Karpas-422 (cell line): ENCODE measurements at places on chromosomes 1 and 21.
A peak's percentile ranks its signal among the peaks of the same experiment; 100 is the strongest.

DNA sequence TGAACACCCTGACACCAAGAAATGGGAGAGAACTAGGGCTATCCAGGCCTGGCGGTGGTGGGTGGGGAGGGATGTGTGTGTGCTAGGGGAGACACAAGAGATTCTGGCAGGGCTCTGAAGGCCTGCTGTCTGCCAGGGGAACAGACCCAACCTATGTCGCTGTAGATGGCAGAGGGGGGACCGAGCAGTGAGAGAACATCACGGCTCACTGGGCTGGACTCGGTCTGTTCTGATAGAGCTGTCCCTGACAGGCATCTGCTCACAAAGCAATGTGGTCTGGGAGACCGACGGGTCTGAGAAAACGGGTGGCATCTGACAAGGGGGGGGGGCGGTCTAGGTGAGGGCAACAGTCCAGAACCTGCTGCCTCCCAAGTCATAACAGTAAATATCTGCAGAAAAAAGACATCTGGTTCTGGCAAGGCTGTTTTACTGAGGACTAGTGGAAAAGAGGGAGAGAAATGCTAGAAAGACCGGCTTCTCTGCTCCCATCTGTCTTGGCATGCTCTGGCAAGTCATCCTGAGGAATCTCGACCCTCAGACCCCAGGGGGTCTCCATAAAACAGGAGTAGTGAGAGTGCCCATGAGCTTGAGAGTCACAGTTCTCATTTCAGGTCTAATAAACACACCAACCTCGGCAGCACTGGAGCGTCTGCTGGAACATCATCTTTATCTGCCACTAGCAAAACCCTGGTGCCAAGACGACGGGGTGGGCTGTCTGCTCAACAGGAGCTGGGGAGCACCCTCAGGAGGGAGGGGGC is 36.5 kb downstream of the SLC66A1 start:
- DNase-seq, result no peak

- DNase-seq, result no peak
Observed at GRCh38 chr1:202155478-202156021, 4.9 kb downstream of the PTPN7 start.

DNA sequence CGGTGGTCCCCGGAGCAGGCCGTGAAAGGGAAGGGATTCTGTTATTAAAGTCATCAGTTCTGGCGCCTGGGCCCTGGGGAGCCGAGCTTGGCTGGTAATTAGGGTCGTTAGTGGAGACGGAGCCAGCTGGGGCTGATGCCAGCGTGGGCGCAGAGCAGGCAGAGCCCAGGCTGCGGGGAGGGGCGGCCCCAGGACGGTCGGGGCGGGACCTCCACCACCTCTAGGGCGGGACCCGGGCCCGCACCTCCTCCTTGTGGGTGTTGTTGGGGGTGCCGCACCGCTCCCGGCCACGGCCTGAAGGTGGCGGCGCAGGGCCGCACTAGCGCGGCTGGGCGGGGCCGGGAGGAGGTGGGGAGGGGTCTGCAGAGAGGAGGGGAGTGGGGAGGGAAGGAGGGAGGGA is 470.6 kb downstream of the PTPRU start:
- DNase-seq, result peak; percentile 77

DNA sequence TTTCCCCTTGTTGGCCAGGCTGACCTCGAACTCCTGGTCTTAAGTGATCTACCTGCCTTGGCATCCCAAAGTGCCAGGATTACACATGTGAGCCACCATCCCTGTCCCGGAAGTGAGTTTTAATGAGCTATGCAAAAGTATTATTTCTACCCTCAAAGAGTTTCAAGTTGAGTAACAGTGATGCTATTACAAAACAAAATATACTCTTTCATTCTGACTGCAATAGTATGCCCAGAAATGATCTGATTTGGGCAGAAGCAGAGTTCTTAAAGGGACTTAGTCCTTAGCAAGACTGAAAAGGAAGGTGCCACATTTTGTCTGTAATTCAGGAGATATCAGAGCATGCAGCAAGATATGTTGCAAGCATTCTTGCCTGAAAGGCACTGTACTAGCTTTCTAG is 375.4 kb downstream of the NUF2 start:
- no peak for DNase-seq

DNA sequence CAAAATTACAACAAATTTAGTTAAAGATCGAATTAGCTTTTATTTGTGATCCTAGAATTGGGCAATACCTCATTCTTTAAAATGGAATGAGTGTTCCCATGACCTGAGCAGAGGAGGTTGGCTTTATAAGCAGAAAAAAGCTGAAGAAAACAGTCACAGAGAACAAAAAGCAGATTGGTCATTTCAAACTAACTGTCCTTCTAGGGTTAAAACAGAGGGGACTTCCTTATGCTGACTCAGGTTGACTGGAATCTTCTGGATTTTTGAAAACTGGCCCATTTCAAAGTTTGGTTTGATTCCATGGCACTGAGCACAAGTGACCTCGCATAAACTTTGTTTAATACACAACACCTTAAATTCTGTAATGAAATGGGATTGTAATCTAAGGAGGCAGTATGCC is 17.6 kb downstream of the NFASC start:
- DNase-seq, result no peak

DNA sequence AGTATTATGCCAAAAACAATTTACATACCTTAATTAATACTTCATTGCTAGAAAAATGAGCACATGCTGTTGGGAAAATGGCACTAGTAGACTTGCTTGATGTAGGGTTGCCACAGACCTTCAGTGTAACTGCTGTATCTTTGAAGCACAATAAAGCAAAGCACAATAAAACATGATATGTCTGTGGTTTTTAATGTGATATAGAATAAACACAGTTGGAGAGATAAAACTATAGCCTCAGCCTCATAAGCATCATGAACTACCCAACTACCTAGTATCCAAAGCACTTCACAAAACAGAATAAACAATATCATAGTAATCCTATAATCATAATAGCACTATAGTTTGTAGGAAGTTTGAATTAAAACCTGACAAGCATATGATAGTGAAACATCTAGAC is 143.5 kb downstream of the SYT14 start:
- DNase-seq, result no peak

GRCh38 chr1:241802863-241803262 is 45.1 kb upstream of the EXO1 start:
- no peak for DNase-seq

GRCh38 chr1:244854865-244855578 is 9.3 kb downstream of the HNRNPU start:
- peak; percentile 41 for DNase-seq

DNA sequence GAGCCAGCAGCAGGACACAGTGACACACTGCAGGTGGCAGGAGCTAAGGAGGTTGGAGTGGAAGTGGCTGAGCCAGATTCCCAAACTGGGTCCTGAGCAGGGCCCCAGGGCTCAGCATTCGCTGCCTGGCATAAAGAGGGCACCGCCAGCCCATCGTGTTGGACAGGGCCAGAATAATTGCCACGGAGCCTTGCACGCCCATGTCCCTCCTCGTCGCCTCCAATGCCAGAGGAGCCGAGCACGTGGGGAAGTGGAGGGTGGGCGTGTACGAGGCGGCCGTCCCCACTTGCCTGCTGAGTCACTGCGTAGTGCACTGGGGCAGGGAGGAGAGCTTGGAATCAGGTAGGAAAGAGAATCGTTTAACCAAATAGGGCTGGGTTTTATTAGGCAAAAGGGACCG is 26.1 kb upstream of the LRRC47 start:
- DNase-seq, result no peak

DNA sequence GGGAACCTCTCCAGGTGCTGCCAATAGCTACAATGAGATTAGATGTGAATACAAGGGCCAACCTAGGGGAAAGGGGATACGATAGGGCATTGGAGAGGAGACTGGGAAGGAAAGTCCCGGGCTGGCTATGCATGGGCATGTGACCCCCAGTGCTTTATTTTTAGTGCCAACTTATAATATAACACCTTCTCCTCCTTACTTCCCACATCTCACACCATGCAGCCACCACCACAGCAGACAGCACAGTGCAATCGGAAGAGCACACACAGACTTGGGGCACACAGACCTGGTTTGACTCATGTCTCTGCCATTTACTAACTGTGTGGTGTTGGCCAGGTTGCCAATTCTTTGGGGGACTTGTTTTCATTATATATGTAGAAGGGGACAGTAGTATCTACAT is 85.4 kb downstream of the TOMM20 start:
- DNase-seq, result no peak

- no peak for DNase-seq
Observed at GRCh38 chr1:240706150-240706935, 94.4 kb upstream of the GREM2 start.

DNA sequence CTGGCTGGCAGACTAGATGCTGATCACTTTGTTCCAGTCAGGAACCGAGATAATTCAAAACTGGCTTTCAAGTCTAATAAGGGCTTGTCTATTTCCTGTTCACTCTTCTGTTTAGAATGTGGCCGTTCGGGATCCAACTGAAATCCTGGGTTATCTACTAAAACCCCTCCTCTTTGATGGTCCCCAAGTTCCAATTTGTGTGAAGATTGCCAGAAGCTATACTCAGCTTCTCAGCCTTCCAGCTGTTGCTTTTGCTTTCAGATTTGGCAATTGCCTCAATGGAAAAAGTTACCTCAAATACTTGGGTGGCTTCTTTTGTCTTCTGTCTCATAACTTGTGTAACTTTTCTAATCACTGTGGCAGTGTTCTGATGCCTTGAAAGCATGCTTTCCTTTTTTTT is 43.7 kb downstream of the BTBD8 start:
- DNase-seq, result no peak

DNA sequence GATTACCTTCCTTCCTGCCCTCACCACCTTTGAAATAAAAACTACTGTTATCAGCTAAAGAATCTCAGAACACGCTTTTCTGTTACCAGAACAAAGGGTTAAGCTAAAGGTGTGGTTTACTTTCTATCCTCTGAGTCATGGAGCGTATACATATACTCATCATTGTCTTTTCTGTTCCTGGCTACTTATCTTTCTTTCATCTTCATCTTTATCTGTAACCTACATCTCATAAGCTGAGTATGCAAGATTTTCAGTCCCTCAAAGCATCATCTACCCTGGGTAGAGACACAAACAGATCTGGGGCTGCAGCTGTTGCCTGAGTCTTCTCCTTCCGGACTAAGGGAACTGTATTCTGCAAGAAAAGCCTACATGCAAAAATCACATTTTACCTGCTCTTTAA is 75.6 kb downstream of the LMO4 start:
- no peak for DNase-seq

DNA sequence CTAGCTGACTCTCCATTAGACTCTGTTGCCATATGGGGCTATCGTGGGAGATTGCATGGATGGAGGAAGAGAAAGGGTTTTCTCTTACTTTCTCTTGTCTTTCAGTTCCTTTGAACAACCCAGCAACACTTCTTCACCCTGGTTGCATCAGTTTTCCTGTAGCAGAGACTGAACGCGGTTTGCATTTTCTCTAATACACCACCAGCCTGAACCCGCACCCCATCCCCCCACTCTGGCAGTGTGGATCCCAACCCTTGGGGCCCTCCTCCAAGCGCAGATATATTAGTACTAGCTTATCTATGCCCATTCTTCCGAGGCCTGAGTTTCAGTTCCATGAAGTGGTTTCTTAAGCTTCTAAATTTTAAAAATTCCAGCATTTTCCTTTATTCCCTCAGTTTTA is 12.6 kb downstream of the DR1 start:
- no peak for DNase-seq

DNA sequence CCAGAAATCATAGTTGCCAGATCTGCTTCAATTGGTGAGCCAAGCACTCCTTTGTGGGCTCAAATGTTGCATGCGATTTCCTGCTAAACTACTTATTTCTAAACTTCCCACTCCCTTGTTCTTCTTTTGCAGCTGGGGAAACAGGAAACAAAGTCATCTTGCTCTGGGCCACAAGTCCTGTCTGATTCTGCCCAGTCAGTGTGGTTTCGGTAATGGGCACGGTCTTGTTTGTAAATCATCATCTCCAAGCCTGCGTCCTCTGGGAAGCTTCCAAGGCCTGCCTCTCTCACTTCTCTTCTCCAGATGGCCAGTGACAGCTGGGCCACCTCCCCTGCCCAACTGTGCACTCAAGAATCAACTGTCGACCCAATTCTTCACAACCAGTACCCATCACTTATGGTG is 4.4 kb downstream of the S100A8 start:
- DNase-seq, result no peak

- DNase-seq, result no peak
Observed at GRCh38 chr1:182329471-182329870, 62.1 kb downstream of the GLUL start.

GRCh38 chr1:180952657-180953013 is 39.9 kb downstream of the KIAA1614 start:
- no peak for DNase-seq

DNA sequence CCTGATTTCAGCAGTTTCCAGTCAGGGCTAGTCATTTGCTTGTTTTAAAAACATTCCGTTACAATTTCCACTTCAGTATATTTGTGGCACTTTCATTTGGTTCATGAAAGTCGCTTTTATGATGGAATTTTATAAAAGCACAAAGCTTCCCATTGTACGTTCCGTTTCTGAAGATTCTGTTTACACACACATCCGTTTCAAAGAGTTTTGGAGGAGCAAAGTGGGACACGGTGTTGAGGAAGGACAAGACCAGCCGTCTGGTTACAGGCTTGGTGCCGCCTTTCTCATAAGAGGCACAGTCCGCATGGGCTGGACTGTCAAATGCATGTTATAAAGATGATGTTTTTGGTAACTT is 60.3 kb downstream of the FAAP20 start:
- no peak for DNase-seq

- DNase-seq, result no peak
Observed at GRCh38 chr1:157226739-157227138, 88.5 kb upstream of the ETV3 start.

- DNase-seq, result no peak
Observed at GRCh38 chr21:16420031-16420724, 690.4 kb downstream of the USP25 start.
